Globus pallidus (tissue), 1 donor: ENCODE measurements at places on chromosomes 3 and 15.

- DNase-seq = peak; percentile 74
Measured at GRCh38 chr15:51349156-51349844, 7.8 kb downstream of the GLDN start.

GRCh38 chr3:170040418-170040817, 2.6 kb downstream of the GPR160 start:
- no peak for DNase-seq

DNA sequence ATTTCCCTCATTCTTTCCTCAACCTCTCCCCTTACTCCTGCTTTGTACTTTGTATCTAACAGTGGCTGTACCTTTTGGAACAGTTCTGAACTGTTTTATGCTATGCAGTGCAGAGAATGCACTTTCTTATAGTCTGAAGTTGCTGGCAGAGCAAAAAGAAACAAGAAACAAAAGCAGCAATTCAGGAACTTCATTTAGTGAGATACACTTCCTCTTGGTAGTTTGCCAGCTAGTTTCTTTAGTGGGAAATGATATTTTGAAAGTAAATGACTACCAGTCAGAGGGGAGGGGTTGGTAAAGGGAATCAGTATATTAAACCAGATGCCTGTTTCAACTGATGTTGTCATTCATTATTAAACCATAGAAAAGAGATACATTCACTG, 55.0 kb upstream of the CHD2 start:
- peak; percentile 57 for DNase-seq

DNA sequence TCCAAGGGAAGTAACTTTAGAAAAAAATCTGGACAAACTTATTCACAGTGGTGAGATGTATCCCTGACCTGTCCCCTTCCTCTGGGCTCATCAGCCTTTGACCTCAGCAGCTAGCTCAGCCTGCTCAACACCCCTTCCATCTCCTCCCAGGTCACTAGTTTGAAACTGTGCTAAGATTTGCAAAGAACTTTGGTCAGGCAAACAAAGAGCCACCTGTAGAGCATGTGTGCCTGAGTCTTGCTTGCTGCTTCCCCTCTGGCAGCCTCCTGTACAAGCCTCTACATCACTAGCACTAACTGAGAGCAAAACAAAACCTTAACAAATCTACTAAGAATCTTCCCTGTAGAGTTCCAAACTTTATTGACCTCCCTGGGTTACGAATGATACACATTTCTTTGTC, 43.9 kb downstream of the NR1I2 start:
- no peak for DNase-seq

DNA sequence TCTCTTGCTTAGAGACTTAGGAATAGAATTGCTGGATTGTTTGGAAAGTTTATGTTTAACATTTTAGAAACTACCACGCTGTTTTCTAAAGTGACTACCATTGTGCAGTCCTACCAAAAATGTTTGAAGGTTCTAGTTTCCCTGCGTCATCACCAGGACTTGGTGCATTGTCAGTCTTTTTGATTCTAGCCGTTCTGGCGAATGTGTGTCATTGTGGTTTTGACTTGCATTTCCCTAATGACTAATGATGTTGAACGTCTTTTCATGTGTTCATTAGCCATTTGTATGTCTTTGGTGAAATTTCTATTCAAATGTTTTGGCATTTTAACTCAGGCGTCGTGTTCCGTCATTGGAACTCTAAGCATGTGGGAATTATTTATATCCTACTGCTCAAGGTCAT, 58.0 kb downstream of the CHD2 start:
- DNase-seq = no peak

- DNase-seq = no peak
Measured at GRCh38 chr15:57923750-57924149, 141.8 kb downstream of the ALDH1A2 start.

DNA sequence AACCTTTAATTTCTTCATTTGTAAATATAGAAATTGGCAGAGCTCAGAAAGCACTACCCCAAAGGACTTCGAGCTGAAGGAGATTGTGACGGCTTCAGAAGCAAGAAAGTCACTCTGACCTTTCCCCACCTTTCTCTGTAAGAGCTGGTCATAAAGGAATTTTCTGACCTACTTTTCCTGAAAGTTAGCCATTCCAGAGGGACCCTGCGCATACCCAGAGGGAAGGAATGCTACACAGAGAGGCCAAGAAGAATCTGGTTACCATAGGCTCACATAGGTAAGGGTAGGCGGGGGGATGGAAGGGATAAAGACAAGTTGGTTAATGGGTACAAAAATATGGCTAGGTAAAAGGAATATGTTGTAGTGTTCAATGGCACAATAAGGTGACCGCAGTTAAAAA, 1080.3 kb downstream of the ZPLD1 start:
- no peak for DNase-seq

- no peak for DNase-seq
Measured at GRCh38 chr3:72092778-72093177, 307.8 kb upstream of the PROK2 start.

DNA sequence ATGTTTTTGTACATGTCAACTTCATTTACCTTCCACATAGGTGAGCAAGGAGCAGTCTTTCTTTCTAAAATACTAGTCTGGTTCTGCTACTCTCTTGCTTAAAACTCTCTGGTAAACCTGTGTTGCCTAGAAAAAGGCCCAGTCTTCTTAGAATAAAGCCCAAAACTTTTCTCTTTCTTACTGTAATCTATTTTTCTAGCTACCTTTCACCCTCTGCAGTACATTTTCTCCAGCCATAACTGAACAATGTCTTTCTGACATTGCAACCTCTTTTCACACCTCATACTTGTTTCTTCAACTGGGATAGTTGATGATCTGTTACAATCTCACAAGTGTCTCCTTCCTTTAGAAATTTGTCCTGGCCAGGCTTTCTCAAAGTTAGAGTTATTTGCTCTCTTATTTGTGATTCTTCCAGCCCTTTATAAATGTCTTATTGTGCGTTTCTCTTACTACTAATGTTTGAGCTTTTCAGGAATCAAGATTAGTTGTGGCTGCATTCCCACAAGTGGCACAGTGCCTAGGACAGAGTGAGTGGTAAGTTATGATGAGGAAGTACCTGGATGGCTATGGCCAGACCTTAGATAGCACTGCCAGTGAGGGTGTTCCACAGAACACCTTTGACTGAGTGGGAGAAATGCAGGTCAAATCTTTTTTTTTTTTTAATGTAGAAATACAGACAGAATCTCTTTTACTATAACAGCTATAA, 313.4 kb upstream of the SATB1 start:
- no peak for DNase-seq
